ELF-1 (cell line): ENCODE measurements at places on chromosomes 7 and 10.
A peak's percentile ranks its signal among the peaks of the same experiment; 100 is the strongest.

DNA sequence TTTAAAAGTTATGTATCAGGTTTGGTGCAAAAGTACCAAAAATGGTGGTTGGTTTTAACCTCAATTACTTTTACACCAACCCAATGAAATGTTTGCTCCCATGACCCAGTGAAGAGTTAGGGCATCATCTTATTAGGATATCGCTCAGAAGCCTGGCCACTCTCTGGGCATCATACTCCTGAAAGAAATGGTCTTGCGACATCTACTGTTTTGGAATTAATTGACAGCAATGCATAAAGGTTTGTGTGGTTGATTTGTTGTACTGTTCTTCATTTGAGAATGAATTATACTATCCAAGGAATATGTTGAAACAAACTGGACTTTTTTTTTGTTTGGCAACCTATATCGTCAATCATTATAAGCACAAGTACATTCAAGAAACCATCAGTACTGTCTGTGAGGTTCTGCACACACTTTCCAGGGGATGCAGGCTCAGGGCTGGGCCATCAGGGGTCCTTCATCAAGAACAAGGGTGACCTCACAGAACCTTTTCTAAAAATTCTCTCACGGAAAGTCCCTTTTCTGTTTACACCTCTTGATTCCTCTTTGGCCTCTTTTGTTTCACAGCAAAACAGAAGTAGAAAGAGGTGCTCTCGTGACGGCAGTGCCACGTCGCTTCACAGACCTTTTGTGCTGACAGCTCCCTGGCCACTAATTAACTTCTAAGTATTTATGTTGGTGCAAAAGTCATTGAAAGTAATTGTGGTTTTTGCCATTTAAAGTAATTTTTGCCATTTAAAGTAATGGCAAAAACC is 117.2 kb upstream of the KLF6 start:
- DNase-seq: no peak

DNA sequence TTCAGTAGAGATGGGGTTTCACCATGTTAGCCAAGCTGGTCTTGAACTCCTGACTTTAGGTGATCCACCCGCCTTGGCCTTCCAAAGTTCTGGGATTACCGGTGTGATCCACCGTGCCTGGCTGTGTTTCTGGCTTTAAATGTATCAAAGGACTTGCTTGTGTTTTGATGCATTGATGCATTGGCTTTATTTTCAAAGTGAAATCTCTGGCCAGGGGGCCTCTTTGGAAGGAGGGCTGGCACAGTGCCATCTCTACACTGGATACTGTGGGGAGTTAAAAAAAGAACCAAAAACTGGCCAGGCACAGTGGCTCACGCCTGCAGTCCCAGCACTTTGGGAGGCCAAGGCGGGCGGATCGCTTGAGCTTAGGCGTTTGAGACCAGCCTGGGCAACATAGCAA is 16.0 kb downstream of the MNX1 start:
- DNase-seq: no peak

- DNase-seq: no peak
Observed at GRCh38 chr7:133871757-133872156, 255.4 kb upstream of the LRGUK start.

GRCh38 chr7:22667562-22668239 is 59.3 kb upstream of the IL6 start:
- peak; percentile 79 for DNase-seq

GRCh38 chr7:12911053-12911452 is 223.6 kb downstream of the ARL4A start:
- DNase-seq: no peak

GRCh38 chr10:54368984-54369383 is 432.0 kb downstream of the PCDH15 start:
- no peak for DNase-seq

DNA sequence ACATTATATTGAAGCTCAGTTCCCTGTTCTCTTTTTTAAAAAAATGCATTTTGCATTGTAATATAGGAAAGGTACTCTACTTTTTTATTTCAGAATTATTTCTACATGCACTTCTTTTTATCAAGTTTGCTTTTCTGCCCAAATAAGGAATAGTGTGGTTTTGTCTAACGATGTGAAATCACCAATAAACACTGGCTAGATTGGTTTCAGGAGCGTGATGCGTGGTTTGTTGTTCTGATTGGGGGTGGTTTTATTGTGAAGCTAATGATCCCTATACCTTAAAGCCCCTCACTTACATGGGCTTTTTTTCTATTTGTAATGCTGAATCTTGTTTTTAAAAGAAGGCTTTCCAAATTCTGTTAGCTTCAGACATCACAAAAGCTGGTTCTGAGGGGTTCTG is 17.6 kb downstream of the ENTPD7 start:
- DNase-seq: no peak

DNA sequence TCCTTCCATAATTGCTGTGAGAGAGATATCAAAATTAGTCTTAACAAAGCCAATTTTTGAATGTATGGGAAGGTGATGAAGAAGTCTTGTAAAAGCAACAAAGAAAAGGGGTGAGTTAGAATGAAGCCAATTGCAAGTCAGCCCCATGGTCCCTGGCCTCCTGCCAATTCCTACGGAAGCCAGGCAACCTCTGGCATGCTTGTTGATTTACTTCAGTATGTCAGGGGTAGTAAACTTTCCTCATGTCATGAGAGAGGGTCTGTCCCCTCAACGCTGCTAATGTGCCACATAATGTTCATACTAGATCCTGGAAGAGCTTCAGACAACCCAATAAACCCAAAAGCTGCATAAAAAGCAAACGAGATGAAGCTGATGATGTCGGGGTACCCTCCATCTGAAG is 159.1 kb upstream of the YAE1 start:
- DNase-seq: no peak

- DNase-seq: no peak
Observed at GRCh38 chr7:6650086-6650485, 13.0 kb downstream of the ZNF316 start.

GRCh38 chr10:31288001-31288400 is 31.0 kb upstream of the ZEB1 start:
- no peak for DNase-seq

DNA sequence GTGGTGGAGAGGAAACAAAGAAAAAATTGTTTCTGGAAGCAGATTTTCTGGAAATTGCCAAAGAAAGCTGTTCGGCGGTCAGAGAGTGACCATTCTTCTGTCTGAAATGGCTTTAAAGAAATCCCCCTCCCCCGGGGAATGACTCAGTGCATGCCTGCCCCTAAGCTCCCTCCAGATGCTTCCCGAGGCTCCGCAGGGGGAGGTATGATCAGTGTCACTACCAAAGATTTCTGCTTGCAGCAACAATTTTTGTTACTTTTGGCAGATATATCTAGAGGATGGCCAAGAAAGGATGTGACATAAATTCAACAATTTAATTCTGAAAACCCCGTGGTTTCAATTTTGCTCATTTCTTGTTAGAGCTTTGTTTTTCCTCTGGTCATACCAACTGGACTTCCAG is 163.9 kb downstream of the JCAD start:
- peak; percentile 55 for DNase-seq

DNA sequence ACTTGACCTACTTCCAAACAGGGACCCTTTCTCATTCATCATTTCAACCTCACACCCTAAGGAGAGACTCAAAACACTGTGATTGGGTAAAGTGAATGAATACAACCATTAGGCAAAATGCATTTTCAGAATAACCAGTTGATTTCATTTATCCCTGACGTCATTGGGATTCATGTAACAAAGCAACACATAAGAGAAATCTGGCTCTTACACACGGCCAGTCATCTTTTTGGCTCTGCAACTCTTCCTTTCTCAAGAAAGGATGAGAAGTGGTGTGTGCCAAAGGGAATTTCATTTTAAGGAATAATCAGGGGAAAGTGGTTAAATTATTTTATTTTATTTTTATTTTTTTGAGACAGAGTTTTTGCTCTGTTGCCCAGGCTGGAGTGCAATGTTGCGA is 83.1 kb downstream of the CPVL start:
- no peak for DNase-seq

DNA sequence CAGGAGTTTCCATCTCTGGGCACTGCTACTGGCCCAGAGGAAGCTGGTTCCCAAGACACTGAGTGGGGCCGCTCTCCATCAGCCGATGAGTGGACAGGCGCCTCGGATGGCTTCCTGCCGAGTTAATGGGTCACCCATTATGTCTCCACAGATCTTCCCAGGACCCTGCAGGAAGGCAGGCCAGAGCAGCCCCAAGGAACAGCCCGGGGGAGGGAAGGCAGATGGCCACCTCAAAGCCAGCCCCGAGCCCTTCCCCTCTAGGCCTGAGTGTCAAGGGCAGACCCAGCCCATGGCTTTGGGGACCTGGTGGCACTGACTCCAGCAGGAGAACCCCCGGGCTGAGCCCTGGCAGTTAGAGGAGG is 3.4 kb upstream of the LFNG start:
- DNase-seq: no peak

DNA sequence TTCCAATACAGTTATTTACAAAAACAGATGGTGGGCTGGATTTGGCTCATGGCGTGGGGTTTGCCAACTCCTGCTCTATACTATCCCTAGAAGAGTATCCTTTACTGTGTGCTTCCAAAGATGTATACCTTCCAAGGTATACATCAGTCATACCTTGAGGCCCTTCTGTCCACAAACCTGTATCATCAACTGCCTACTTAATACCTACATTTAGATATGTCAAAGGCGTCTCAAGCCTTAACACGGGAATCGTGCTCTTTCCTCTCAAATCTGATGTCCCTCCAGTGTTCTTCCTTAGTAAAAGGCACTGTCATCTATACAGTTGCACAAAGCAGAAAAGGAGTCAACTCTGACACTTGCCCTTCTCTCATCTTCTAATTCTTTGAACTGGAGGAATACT is 36.9 kb downstream of the NAMPT start:
- no peak for DNase-seq

- DNase-seq: no peak
Observed at GRCh38 chr10:93319096-93319495, 163.0 kb downstream of the MYOF start.

- DNase-seq: no peak
Observed at GRCh38 chr10:102799691-102800471, 37.3 kb downstream of the CYP17A1 start.

- peak; percentile 68 for DNase-seq
Observed at GRCh38 chr10:124612611-124613498, 131.3 kb downstream of the FAM53B start.
